ENCODE measurements at places on chromosomes 11 and 22.

GRCh38 chr22:45159652-45160462, 3.9 kb upstream of the NUP50 start:
- DNase-seq = no peak

- no peak for DNase-seq
Measured at GRCh38 chr22:48098243-48098920, 1335.9 kb downstream of the TBC1D22A start.

DNA sequence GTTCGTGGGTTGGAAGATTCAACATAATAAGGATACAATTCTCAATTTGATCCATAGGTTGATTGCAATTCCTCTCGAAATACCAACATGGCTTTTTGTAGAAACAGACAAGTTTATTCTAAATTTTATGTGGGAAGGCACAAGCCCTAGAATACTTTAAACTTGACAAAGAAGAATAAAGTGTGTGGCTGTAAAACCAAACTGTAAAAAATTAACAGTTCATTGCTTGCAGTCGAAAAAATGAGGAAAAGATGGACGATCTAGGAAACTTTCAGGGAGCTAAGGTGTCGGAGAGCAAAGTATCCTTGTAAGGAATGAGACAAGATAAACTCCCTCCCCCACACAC, 1.0 kb upstream of the GLB1L3 start:
- no peak for DNase-seq

- no peak for DNase-seq
Measured at GRCh38 chr11:27081056-27081455, 40.4 kb downstream of the BBOX1 start.

- no peak for DNase-seq
Measured at GRCh38 chr11:20963596-20963995, 294.2 kb downstream of the NELL1 start.

DNA sequence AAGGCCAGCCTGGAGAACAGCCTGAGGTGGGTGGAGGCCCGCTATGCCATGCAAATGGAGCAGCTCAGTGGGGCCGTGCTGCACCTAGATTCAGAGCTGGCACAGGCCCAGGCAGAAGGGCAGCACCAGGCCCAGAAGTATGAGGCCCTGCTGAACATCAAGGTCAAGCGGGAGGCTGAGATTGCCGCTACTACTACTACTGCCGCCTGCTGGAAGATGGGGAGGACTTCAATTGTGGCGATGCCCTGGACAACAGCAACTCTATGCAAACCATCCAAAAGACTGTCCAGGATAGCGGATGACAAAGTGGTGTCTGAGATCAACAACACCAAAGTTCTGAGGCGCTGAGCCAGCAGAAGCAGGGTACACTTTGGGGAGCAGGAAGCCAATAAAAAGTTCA, 3.1 kb upstream of the TMEM218 start:
- no peak for DNase-seq

DNA sequence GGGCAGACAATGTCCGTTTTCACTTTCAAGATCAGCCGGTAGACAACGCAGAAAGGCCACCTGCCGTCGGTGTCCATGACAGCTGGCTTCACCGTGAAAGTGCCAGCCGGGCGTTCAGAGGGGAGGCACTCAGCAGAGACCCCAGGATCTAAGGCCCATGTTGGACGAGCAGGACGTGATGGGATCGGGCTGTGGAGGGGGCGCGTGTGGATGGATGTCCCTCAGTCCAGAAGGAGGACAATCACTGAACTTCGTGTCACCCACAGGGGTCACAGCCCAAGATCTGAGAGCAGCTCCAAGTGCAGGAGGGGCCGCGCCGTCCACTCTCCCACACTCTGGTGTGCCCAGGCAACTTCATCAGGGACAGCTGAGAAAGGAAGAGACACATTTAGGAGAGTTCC, 164.4 kb downstream of the BRD1 start:
- DNase-seq = no peak

- DNase-seq = no peak
Measured at GRCh38 chr11:12187399-12187798, 77.0 kb downstream of the MICAL2 start.

GRCh38 chr11:34065505-34066203, 14.1 kb downstream of the CAPRIN1 start:
- DNase-seq = no peak

GRCh38 chr11:84993386-84993785, 633.8 kb downstream of the DLG2 start:
- no peak for DNase-seq

GRCh38 chr11:11537372-11537771, 84.4 kb downstream of the GALNT18 start:
- DNase-seq = no peak

- DNase-seq = no peak
Measured at GRCh38 chr11:134244593-134244992, 8.6 kb downstream of the THYN1 start.

- DNase-seq = no peak
Measured at GRCh38 chr11:28476049-28476448, 367.9 kb downstream of the METTL15 start.
